ENCODE measurements at places on chromosomes 12 and 14.

- no peak for DNase-seq
Observed at GRCh38 chr12:34288963-34289345, 266.7 kb downstream of the ALG10 start.

GRCh38 chr12:21438643-21439042, 1.2 kb downstream of the PYROXD1 start:
- DNase-seq = no peak

DNA sequence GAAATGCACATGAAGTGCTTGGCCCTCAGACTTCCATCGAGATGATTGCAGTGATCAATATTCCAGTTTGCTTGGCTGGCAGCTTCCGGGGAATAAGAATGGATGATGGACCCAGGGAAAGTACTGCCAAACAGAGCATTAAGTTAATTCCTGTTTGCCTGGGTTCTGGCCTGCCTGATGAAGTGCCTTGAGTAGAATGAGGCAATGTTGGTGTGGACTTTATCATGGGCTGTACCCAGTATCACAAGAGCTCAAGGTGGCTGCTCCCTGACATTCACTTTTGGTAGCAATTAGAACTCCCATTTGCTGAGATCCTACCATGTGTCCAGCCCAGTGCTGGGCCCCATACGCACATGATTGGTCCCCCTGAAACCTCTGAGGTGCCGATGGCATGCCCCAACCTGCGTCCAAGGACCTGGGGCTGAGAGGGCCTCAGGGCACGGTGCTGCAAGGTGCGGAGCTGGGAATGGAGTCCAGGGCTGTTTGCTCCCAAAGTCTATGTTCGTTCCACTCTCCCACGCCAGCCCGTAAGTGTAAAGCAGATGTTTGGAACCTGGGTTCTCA, 80.7 kb downstream of the SLC25A47 start:
- DNase-seq = no peak

- DNase-seq = no peak
Observed at GRCh38 chr14:24182110-24182882, 6.3 kb downstream of the IPO4 start.

GRCh38 chr12:56158926-56159461, 835 bp downstream of the MYL6 start:
- peak; percentile 78 for DNase-seq

GRCh38 chr12:111277570-111277969, 91.3 kb downstream of the PHETA1 start:
- DNase-seq = no peak

GRCh38 chr12:101795786-101796185, 35.0 kb downstream of the GNPTAB start:
- no peak for DNase-seq

- no peak for DNase-seq
Observed at GRCh38 chr12:122968104-122968503, 1.8 kb upstream of the ABCB9 start.

DNA sequence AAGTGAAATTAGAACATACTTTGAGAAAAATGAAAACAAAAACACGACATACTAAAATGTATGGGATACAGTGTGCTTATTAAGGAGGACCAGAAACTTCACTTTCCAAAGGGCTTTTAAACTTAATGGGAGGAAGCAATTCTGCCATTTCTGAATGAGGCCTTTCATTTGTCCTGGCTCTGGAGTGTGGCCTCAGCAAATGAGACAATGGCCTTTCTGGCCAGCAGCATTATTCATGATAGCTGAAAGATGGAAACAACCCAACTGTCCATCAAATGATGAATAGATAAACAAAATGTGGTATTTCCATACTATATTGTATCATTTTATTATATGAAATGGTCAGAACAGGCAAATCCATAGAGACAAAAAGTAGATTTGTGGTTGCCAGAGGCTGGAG, 338.6 kb downstream of the CEP128 start:
- no peak for DNase-seq

Measured in AG10803 (cell line).